Left kidney (tissue), 8 donors: ENCODE measurements at places on chromosomes 1 and 21. TPM values are rescaled to one million over a fixed set of nuclear protein-coding genes. Genes with fewer than 3 reads are reported as not detected.
A peak's percentile ranks its signal among the peaks of the same experiment; 100 is the strongest.

The BACE2 gene
- polyA plus RNA-seq = 28.0 TPM

The C1orf167 gene
- 0.42 TPM for polyA plus RNA-seq

The ADORA3 gene
- polyA plus RNA-seq = 0.52 TPM

The LGR6 gene
- polyA plus RNA-seq = 0.90 TPM

The GJA4 gene
- 11.2 TPM for polyA plus RNA-seq

The CHRM3 gene
- 8.2 TPM for polyA plus RNA-seq

The PCBP3 gene
- polyA plus RNA-seq = 2.0 TPM

DNA sequence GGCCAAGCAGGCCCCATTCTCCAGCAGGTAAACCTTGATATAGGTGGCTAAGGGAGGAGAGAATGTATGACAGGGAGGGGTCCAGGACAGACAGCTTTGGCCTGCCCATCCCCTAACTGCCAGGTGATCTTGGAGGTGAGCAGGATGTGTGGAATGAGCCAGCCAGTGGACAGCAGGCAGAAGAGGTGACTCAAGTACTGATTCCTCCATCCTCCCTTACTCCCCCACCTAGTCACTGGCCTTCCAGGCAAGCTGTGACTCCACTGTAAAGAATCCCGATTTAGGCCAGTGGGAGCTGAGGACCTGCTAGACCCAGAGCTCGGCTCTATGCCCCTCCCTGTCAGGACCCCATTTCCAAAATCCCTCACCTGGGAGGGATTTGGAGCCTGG is 36.6 kb downstream of the RIMS3 start:
- DNase-seq = no peak

- no peak for DNase-seq
Measured at GRCh38 chr1:180566026-180566425, 7.3 kb downstream of the OVAAL start.

DNA sequence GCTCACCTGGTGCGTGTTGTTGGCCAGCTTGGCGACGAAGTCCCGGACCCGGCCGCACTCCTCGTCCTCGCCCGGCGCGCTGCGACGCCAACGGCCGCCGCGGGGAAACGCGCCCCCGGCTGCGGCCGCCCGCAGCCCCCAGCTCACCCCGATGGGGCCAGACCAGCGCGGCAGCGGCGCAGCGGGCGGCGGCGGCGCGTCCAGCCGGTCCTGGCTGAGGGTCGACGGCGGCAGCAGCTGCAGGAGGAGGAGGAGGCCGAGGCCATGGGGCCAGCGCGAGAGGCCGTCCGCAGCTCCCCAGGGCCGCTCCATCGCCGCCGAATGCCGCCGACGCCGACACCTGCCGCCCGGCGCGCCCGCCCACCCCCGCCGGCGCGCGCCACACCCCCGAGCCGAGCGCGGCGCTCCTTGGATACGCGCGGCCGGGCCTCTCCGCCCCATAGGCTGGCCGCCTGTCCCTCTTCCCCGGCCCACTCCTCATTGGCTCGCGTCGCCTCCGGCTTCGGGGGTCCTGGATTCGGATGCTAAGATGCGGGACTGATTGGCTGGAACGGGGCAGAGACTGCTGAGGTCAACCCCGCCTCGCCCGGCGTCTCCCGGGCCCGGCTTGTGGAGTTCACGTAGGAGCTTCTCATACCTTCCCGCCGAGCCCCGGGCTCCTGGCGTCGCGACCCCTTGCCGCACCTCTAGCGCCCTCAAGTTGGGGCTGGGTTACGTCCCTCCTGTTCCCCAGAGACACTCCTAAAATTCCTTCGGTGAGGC is at the start of gene SORT1:
Gene SORT1, minus strand, starts transcription at position 338 of the 762 bp plus-strand sequence. Its CDS starts 26 bp downstream, at position 312.
- DNase-seq = peak; percentile 90

GRCh38 chr21:38249256-38249655 is 7.5 kb upstream of the KCNJ15 start:
- DNase-seq = no peak

- DNase-seq = no peak
Measured at GRCh38 chr1:206581571-206581981, 30.7 kb downstream of the EIF2D start.

DNA sequence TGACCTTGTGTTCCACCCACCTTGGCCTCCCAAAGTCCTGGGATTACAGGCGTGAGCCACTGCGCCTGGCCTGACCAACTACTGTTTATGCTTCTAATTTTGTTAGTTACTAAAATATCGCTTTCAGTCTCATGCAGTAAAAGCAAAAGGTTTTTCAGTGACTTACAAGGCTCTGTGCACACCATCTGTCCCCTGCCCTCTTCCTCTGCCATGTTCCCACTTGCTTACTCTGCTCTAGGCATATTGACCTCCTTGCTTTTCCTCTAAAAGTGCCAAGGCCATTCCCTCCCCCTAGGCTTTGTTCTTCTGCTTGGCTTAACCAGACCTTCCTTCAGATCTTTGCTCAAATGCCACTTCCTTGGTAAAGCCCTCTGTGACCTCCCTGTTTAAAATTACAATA is 276.9 kb downstream of the KIF26B start:
- DNase-seq = no peak

DNA sequence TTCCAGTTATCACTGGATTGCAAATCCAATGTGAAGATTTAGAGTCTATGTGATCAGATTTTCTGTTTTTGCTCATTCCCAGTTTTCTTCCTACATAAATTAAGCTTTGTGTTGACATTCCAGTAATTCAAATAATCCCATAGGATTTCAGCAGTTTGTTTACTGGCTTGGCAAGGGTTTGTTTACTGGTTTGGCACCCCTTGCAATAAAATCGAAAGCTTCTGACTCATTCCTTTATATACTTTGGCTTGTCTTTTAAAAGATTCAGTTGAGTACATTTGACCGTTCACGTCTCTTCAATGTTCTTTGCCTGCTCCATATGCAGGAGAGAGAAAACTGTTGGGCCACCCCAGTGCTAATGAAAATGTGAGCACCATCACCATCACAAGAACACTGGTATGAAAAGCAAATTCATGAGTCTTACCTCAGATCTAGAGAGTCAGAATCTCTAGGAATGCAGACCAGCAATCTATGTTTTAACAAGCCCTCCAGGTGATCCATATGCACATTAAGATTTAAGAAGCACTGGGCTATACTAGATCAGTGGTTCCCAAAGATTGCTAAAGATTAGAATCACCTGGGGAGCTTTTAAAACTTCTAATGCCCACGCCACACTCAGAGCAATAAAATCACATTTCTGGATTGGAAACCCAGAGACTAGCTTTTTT is 32.8 kb downstream of the ZC3H11B start:
- no peak for DNase-seq

GRCh38 chr1:233939451-233939850 is 35.0 kb downstream of the SLC35F3 start:
- DNase-seq = no peak

GRCh38 chr1:230251644-230252191 is 174.4 kb downstream of the PGBD5 start:
- DNase-seq = no peak

GRCh38 chr21:17711896-17712295 is 99.2 kb upstream of the BTG3 start:
- DNase-seq = no peak

DNA sequence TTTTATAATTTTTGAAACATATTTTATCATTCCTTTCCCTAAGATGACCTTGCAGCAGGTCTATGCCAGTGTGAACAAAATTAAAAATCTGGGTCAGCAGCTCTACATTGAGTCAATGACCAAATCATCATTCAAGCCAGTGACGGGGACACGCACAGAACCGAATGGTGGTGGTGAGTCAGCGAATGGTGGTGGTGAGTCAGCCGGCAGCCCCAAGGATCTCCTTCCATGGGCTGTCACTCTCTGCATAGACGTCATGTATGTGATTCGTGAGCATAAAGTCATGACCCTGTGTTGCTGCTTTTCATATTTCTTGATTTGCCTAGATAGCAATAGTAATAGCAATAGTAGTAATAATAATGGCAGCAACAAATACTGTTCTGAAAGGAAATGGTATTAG is 26.3 kb downstream of the PER3 start:
- DNase-seq = no peak

GRCh38 chr21:43789276-43790009 is at the start of gene RRP1:
Gene RRP1, plus strand, starts transcription at chr21:43789577. Its CDS starts 53 bp downstream, at chr21:43789630.
- peak; percentile 91 for DNase-seq

- DNase-seq = no peak
Measured at GRCh38 chr1:67747671-67748546, 62.9 kb downstream of the GADD45A start.

DNA sequence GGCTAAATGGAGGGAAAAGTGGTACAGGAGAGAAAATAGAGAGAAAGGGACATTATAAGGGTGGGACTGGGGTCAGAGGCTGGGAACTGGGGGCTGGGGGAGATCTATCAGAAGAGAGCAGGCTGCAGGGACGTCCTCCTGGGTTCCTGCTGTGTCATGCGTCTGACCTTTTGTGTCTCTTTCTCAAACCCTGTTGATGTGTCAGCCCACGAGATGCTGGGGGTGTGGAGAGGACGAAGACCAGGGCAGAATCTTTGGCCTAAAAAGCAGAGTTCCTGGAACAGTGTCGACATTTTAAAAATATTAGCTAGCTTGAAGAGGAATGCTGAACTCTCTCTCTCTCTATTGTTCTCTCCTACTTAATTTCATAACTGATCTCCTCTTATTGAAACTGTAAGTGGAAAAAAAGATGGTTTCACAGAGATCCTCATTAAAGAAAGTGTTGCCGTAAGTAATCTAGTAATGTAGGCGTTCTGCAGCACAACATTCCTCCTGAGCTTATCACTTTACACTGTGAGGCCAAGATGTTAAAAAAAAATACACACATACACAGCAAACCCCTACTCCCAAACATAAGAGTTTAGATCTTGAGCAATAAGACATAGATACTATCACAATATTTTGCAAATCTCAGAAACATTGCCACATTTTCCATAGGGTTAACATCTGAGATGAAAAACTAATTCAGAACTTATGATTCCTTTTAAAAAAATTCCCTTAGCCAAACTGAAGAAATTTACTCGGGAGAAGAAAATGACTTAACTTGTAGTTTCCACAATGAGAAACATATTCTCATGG is 52.6 kb downstream of the RUNX1 start:
- no peak for DNase-seq

GRCh38 chr1:15684042-15684461 is at the start of gene PLEKHM2:
Gene PLEKHM2, plus strand, starts transcription at chr1:15684320. Its CDS starts 239 bp downstream, at chr1:15684559.
- peak; percentile 43 for DNase-seq
